ENCODE measurements at places on chromosomes 1 and 21.

GRCh38 chr1:26771643-26772321 lies 16.0 kb upstream of the PIGV start:
- no peak for DNase-seq

DNA sequence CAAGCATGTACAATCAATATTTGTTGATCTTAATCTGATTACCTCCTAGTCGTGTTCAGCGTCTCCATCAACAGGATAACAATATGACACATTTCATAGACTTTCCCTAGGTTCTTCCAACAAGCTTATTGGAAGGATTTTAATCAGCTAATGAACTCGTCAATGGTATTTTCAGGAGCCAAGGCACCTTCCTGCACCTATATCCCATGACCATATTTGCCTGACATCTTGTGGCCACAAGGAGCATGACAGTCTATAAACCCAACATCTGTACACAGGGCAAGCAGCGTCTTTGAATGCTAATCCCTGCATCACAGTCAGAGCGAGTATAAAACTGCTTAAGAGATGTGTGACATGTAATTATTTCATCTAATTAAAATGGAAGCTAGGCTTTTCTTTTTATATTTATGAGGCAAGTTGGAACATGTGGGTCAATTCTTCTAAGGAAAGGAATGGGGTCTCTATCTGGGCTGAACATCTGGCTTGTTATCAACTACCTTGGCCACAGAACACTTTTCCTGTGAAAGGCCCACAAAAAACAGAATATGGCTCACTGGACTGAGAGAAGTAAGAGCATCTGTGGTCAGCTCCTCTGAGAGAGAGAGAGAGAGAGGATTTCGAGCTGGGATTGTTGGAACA lies 388.8 kb downstream of the NTNG1 start:
- DNase-seq, result peak; percentile 45

GRCh38 chr21:45465105-45465504 lies 60.1 kb downstream of the COL18A1 start:
- no peak for DNase-seq

DNA sequence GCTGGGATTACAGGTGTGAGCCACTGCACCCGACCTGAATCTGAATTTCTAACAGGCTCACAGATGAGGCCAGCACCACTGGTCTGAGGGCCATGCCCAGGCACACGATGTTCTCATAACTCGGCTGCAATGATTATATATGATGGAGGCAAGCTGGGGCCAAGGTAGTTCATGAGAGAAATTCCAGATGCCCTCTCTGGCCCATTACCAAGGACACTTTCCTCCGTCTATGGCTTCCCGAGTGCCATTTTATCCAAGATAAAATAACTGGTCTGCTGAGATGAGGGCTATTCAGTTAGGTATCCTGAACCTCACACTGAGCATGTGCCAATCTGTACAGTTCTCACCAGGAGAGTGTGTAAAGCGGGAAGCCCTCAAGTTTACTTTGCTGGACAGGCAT lies 16.5 kb downstream of the TMPRSS2 start:
- no peak for DNase-seq

GRCh38 chr21:25908495-25908894 lies 173.7 kb downstream of the GABPA start:
- DNase-seq, result no peak

DNA sequence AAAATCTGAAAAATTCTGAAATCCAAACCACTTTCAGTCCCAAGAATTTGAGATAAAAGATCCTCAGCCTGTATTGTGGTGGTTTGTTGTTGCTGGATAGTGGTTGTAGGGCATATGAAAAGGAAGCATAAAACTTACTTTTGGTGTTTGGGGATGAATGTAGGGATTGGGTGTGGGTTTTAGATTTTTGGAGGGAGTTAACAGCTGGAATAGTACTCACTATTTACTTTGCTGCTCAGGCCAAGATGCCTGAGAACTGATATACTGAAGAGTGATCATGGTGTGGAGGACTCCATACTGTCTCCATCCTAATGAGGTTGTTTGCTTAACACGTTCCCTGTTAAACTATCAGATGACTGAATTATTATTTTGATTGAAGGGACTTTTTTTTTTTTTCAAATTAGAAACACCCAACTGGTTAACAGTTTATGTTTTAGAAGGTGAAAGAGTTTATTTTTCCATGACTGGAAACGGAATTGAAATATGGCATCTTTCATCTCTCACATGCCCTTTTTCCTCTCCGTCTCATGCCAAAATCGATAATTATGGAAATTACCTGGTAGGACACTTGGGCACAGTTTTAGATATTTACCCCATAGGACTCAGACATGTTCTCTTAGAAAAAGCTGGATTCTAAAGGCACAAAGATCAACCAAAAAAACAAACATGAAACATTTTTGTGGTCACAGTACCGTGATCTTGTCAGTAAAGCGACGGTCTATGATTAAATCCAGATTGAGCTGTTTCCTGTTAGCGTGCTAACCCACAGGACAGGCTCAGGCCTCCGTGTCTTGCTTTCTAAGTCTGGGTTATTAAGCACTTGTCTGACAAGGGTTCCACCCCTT lies 37.3 kb downstream of the RGL1 start:
- DNase-seq, result peak; percentile 79

DNA sequence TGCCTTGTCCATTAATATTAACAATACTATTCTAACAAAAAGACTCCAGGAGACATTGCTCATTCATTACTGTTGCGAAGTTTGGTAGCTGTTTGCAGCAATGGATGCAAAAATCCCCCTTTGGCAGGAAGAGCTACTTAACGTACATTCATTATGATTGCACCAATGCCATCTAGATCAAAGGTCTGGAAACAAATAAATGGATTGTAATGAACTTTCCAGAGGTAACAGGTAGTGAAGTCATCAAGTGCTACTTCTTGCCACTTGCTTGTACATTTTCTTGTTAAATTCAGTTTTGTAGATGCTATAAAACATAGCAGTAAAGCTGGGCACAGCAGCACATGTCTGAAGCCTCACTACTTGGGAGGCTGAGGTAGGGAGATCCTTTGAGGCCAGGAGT lies 93.9 kb downstream of the DDAH1 start:
- no peak for DNase-seq

Data from renal pelvis (tissue), 12 donors.